ENCODE measurements at places on chromosomes 1 and 21. TPM values are rescaled to one million over a fixed set of nuclear protein-coding genes. Genes with fewer than 3 reads are reported as not detected.
A peak's percentile ranks its signal among the peaks of the same experiment; 100 is the strongest.

GRCh38 chr1:172494166-172494565 is 38.8 kb upstream of the SUCO start:
- H3K27ac ChIP-seq, result no peak overlapping the region
- H3K4me3 ChIP-seq, result no peak overlapping the region
- no peaks in the 10 kb centered on the region for H3K36me3 ChIP-seq
- no peak for DNase-seq
- no peaks in the 10 kb centered on the region for H3K4me1 ChIP-seq

GRCh38 chr1:152189657-152190442 is 30.8 kb upstream of the RPTN start:
- DNase-seq, result peak; percentile 27
- H3K27me3 ChIP-seq, result no peaks in the 10 kb centered on the region
- peak overlapping the region; percentile 44 for H3K4me3 ChIP-seq
- H3K4me1 ChIP-seq, result no peaks in the 10 kb centered on the region
- H3K27ac ChIP-seq, result peak overlapping the region; percentile 54

GRCh38 chr1:224583774-224584173 is 32.3 kb upstream of the CNIH3 start:
- no peak overlapping the region for H3K27ac ChIP-seq
- no peaks in the 10 kb centered on the region for H3K27me3 ChIP-seq
- DNase-seq, result no peak
- H3K36me3 ChIP-seq, result no peaks in the 10 kb centered on the region
- H3K4me1 ChIP-seq, result no peaks in the 10 kb centered on the region

DNA sequence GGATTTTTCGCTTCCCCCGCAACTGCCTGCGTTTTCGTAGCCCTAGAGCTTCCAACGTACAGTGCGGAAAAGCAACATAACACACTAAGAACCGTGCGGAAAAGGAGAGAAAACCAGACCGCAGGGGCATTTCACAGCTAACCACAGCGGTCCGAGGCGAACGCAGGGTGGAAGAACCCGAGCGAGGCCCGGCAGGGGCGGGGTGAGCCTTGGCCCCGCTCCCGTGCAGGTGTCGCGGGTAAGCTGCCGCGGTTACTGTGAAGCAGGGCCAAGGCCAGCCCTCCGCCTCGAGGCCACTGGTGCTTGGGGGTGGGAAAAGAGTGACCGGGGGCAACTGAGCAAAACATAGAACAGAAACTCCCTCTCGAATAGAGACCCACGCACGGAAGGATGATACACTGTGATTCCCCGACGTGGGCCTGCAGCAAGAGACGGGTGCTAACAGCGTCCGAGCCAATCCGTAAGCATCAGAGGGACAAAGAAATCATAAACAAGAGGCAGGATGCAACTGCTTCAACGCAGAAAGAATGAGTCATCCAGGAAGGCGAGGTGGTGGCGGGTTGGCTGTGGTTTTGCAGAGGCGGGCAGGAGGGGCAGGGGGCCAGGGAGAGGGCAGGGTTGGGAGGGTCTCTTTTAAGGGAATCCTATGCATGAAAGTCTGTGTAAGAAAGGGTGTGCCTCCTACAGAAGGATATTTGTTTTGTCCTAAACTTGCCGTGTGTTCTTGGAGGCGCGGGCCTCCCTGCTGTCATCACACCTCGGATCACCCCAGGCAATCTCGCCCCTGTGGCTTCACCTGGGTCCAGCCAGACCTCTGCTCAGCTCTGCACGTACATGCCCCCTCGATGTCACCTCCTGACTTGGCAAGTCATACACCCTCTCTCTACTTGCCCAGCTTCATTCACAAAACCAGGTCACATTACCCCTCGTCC is 7.3 kb downstream of the GNG4 start:
- no peak for DNase-seq
- no peak overlapping the region for H3K4me3 ChIP-seq
- no peak overlapping the region for H3K27ac ChIP-seq
- no peaks in the 10 kb centered on the region for H3K4me1 ChIP-seq

The TIAM1 gene
- total RNA-seq, result 74.9 TPM

DNA sequence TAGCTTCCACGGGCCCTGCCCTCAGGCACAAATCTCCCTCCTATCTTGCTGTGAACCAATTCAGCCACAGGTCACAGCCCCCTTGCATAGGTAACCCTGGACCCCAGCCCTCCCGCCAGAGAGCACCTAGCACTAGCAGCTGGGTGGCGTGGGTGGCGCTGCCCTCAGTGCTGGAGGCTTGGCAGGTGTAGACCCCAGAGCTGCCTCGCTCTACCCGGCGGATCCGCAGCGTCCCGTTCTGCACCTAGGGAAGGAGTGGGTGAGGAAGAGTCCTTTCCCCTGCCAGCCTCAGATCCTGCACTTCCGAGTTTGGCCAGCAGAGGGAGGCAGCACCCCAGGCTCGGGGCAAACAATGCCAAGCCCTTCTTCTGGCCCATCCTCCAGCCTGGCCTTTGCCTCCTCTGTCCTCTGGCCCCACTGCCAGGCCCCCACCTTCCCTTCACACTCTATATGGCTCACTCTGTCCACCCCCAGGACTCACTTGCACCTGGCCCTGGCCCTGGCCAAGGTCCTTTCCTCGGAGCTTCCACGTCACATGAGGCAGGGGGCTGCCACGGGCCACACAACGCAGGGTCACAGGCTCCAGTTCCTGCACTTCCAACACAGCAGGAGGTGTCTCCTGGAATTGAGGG is 9.0 kb downstream of the IGSF9 start:
- H3K36me3 ChIP-seq, result no peaks in the 10 kb centered on the region
- no peaks in the 10 kb centered on the region for H3K4me1 ChIP-seq
- no peak overlapping the region for H3K4me3 ChIP-seq

DNA sequence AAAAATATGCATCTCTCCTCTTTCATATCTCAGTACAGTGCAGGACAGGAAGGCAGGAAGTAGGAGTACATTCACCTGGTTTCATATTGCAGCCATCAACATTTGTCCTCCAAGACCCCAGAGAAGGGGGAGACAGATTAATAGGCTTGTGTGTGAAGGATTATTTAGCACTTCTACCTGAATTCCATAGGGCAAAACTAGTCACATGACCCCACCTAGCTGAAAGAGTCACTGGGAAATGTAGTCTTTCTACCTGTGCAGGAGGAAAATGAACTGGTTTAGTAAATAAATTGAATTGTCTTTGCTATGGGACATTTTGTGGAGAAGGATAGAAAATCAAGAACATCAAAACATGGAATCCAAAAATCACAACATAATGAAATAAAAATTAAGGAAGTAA is 13.9 kb upstream of the TRIM33 start:
- H3K4me3 ChIP-seq, result no peak overlapping the region
- H3K27ac ChIP-seq, result no peak overlapping the region
- no peaks in the 10 kb centered on the region for H3K4me1 ChIP-seq
- H3K27me3 ChIP-seq, result no peaks in the 10 kb centered on the region
- H3K36me3 ChIP-seq, result no peaks in the 10 kb centered on the region

- no peak overlapping the region for H3K4me3 ChIP-seq
- H3K27ac ChIP-seq, result peak overlapping the region; percentile 56
- no peaks in the 10 kb centered on the region for H3K36me3 ChIP-seq
- no peaks in the 10 kb centered on the region for H3K27me3 ChIP-seq
These were observed 7.1 kb upstream of the SSBP3 start for GRCh38 chr1:54413295-54413694.

The NME7 gene
- total RNA-seq, result 42.6 TPM

The ATAD3C gene
- 1.7 TPM for total RNA-seq

- no peak overlapping the region for H3K27ac ChIP-seq
- H3K36me3 ChIP-seq, result no peaks in the 10 kb centered on the region
- H3K4me3 ChIP-seq, result no peak overlapping the region
- no peaks in the 10 kb centered on the region for H3K4me1 ChIP-seq
- no peak for DNase-seq
These were observed 337.4 kb downstream of the SRGAP2C start for GRCh38 chr1:121522061-121522759.

- H3K4me3 ChIP-seq, result no peak overlapping the region
- H3K27ac ChIP-seq, result no peak overlapping the region
- H3K27me3 ChIP-seq, result no peaks in the 10 kb centered on the region
- no peaks in the 10 kb centered on the region for H3K4me1 ChIP-seq
- H3K36me3 ChIP-seq, result no peaks in the 10 kb centered on the region
These were observed 23.4 kb downstream of the WDR4 start for GRCh38 chr21:42855937-42856335.

- no peaks in the 10 kb centered on the region for H3K27me3 ChIP-seq
- H3K4me3 ChIP-seq, result no peak overlapping the region
- H3K36me3 ChIP-seq, result no peaks in the 10 kb centered on the region
- no peak for DNase-seq
- no peak overlapping the region for H3K27ac ChIP-seq
These were observed 29.8 kb upstream of the RC3H1 start for GRCh38 chr1:174051956-174052355.

The OR2T33 gene
- not detected for total RNA-seq

GRCh38 chr1:92493139-92493538 is 6.4 kb upstream of the GFI1 start:
- no peak for DNase-seq
- H3K4me3 ChIP-seq, result no peak overlapping the region
- H3K36me3 ChIP-seq, result no peaks in the 10 kb centered on the region
- no peak overlapping the region for H3K27ac ChIP-seq
- peaks cover 7% of the 10 kb centered on the region for H3K27me3 ChIP-seq
